ENCODE measurements at places on chromosomes 6 and 20. TPM values are rescaled to one million over a fixed set of nuclear protein-coding genes. Genes with fewer than 3 reads are reported as not detected.

DNA sequence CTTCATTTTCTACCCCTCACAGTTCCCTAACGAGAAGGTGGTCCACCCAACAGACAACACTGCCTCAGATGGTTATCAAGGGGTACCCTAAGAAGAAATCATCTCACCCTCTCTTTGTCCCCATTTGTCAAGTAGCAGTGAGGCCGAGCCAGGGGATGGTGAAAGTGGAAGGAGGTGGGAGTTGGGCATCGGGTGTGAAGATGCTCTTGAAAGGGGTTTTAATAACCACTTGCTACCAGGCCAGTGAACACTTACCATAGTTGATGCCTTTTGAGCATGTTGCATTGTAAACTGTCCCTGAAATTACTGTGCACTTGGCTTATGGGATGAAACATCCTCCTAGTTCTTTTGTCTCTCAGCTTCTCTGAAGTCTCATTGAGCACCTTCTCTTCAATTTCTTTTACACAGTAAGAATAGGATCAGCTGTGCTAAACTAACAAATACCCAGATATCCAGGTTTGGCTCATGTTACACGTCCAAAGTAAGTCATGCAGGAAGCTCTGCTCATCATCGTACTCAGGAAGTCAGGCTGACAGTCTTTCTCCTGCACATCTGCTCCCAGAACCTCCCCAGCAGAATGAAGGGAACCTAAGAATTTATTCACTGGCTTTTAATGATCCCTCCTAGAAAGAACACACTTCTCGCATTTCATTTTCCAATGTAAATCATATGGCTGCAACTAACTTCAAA lies 13.3 kb downstream of the HLA-DPB1 start:
- DNase-seq, result no peak

Gene CDH26
- 0.43 TPM for total RNA-seq

GRCh38 chr6:10396785-10397184 lies 18.1 kb downstream of the TFAP2A start:
- no peak for DNase-seq

Gene HLA-DMB
- 12.9 TPM for total RNA-seq

- peak; percentile 71 for DNase-seq
These were observed 175.7 kb upstream of the PLN start for GRCh38 chr6:118372413-118372812.

DNA sequence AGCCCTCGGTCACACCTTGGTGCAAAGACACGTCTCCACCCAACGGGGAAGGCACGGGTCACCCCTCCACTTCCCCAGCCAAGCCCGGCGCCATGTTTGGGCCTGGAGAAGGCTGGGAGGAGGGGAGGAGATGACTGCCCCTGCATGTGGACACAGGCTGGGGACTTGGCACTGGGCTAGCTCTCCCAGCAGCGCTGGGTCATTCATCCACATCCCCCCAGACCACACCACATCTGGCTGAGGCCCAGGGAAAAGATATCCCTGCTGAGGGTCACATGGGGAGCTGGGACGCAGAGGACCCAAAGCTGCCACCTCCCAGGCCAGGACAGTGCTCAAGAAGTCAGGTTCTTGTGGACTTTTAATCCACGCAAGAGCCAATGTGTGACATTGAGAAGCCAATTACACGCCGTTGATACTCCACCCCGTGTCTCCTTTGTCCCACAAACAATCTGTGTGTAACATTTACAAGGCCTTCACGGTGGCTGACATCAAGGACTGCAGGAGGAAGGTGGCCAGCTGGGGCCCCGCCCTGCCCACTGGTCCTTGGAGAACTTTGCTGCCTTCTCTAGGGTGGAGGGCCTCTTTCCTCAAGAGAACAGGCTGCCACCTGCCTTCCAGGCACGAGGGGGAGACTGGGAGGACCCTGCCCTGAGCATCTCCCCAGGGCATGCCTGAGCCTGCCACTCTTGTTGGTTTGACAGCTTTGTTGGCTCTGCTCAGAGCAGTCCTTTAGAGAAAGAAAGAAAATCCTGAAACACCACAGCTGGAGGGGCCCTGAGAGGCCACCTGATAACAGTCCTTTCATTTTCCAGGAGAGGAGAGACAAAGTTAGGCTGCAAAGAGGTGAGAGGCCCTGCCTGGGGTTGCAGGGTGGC lies 5.3 kb upstream of the IP6K3 start:
- DNase-seq, result no peak

Gene TCP11
- not detected for total RNA-seq

GRCh38 chr20:24360531-24360930 lies 108.9 kb upstream of the SYNDIG1 start:
- no peak for DNase-seq

GRCh38 chr6:119312875-119313338 lies 36.7 kb downstream of the MAN1A1 start:
- DNase-seq, result no peak

Gene NOTCH4
- total RNA-seq, result 22.5 TPM

Gene F13A1
- 30.4 TPM for total RNA-seq

DNA sequence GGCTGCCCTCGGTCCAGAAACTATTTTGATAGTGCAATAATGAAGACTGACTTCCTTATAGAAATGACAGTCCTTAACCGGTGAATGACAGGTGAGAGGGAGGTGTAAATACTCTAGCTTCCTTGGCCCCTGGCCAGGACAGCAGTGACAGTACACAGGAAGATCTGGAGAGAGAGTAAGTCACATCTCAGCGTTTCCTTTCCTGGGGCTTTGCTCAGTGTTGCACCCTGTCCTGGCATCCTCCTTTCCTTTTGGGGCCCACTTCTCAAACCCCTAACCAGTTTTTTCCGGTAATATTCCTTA lies 336.9 kb downstream of the CD83 start:
- no peak for DNase-seq

DNA sequence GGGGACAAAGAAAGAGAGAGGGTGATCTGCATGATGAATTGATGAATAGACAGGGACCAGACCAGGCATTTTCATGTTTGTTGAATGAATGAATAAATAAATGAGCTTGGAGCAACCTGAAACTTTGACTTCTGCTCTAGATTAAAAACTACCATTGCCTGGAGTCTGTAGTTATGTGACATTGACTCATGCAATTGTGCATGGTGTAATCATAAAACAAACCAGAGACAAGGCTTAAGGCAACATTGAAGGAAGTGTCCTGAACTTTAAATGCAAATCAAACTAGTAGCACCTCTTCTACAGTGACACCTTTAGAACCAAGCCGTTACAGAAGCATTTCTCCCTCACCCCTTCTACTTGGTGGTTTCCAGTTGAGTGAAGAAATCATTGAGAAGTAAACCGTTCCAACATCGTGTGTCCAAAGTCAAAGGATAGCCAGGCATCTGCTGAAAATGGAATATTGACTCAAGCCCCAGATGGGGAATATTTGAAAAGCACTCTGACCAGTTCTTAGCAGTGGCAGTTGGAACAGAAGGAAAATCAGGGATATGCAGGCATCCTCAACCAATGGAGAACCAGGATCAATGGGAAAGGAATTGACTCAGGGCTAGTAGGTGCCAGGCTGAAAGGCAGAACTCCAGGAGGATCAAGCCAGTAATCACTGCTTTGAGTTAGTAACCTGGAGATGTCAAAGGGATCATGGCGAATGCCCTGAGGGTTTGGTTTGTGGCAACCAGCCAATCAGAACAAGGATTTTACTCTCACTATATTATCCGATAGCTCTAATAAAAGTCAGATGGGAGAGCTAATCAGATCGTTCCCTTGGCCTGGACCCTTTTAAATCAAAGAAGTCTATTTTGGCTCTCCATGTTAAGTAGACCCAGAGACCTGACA lies 171.2 kb upstream of the TSHZ2 start:
- no peak for DNase-seq

- DNase-seq, result no peak
These were observed 41.1 kb upstream of the NEDD9 start for GRCh38 chr6:11273406-11274065.

GRCh38 chr20:38161412-38161774 lies 3.7 kb downstream of the TGM2 start:
- no peak for DNase-seq

- no peak for DNase-seq
These were observed 665.5 kb downstream of the TENT5A start for GRCh38 chr6:81086991-81087390.

- no peak for DNase-seq
These were observed 31.9 kb downstream of the PNPLA1 start for GRCh38 chr6:36301781-36302180.

GRCh38 chr20:13348311-13349234 lies 127.5 kb downstream of the ISM1 start:
- DNase-seq, result no peak

Gene BPIFB4
- total RNA-seq, result not detected

Gene FAM229B
- total RNA-seq, result 28.7 TPM

Gene BPIFA1
- total RNA-seq, result not detected

Gene OXT
- total RNA-seq, result not detected

DNA sequence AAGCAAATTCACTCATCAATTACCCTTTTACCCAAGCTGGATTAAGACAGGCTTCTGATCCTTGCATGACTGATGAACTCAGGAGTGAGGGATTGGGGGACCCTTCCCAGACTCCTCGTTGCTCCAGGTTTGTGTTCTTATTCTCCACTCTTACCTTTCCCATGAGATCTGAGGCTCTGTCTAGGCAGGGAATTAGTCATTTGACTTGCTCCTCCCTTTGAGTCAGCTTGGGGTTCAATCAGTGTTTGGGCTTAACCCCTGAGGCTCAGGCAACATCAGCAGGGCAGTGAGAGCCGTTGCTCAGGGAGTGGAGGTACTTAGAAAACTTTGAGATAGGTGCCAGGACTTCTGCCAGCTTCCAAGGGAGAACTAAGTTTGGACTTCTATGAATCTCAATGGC lies 20.7 kb upstream of the TOX2 start:
- DNase-seq, result no peak

DNA sequence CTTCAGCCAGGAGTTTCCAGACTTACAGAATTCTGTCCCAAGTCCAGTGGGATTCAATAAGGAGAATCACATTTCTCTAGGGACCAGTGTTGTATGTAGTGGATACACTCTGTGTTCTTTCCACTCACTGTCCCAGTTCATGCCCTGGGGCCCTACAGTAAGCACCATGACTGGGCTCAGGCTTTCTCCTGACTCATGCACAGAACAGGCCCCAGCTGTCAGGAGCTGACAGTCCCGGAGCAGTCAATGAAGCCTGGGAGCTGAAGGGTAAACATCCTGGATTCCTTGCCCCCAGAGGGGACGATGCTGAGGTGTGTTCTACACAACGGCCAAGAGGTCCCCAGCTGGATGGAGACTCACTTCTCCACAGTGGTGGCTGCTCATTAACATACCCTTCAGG lies 40.2 kb upstream of the LRFN2 start:
- DNase-seq, result no peak

DNA sequence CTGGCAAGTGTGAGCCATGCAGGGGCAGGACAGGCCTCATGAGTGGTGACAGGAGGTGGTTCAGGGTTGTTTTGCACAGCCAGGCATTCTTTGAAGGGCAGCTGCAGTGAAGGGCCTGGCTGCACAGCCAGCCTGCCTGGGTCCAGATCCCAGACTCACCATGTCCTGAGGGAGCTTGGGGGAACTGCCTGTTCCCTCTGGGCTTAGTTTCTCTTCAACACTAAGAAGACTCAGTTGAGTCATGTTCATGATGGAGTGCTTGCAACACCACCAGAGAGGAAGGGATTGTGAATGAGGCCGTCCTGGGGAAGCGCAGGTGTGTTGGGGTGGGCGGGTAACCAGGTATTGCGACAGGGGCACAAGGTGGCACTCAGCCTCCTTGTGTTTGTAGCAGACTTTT lies 102.4 kb downstream of the CDH26 start:
- no peak for DNase-seq

DNA sequence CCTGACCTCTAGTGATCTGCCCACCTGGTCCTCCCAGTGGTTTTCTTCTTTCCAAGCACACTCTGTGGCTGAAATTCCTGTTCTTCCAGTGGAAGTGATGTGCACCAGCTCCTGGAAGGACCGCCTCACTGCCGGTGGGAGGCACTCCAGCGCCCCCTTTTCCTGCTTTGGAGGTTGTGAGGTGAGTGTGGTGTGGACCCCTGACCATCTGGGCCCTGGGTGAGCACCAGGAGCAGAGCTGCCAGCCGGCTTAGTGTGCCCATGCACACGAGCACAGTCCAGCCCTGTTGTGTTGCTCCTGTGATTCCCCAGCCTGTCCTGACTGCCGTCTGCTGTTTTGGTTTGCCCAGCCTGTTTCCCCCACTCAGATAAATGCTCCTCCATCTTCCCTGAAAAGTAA lies 134.6 kb downstream of the FNDC1 start:
- DNase-seq, result no peak

Gene ZNF292
- 19.0 TPM for total RNA-seq

- DNase-seq, result peak; percentile 63
These were observed 348.4 kb downstream of the TPBG start for GRCh38 chr6:82711971-82712370.

DNA sequence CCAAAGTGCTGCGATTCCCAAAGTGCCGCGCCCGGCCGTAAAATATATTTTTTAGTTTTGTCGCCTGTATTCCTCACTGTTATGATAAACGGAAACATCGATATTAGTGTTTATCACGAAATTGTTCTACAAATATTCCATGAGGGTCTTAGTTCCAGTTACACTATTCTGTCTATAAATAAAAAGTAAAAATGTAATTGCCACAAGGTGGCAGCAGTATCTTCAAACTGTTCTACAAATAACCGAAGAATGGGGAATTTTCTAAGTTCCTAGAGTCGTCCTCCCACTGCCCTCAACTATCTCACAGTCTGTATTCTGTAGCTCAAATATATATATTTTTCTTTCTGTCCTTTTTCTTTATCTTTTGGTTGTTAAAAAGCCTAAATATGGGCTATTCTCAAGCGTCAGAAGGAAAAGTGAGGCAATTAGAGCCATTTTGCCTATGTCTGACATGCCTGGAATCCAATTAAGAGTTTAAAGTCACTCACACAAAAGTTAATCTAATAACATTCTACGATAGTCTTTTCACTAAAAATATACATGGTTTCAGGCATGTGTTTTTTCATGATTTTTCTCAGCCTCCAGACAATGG lies 14.2 kb upstream of the FAM162B start:
- DNase-seq, result no peak

DNA sequence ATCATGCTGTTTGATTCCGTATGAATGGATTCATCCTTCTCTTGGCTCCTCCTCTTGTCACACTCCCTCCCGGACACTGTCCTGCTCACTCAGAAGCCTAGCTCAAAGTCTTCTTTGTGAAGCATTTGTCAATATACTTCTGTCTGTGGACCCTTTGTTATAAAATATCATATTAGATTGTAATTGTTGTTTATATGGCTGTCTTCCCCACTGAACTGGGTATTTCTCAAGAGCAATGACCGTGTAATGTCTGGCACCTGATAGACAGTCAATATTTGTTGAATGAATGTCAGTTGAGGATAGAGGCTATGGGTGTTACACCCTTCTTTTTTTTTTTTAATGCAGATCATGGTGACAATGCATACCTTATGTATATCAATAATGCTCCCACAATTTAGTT lies 335.3 kb downstream of the SOX4 start:
- DNase-seq, result no peak
